ENCODE measurements at places on chromosomes 11 and 22.

DNA sequence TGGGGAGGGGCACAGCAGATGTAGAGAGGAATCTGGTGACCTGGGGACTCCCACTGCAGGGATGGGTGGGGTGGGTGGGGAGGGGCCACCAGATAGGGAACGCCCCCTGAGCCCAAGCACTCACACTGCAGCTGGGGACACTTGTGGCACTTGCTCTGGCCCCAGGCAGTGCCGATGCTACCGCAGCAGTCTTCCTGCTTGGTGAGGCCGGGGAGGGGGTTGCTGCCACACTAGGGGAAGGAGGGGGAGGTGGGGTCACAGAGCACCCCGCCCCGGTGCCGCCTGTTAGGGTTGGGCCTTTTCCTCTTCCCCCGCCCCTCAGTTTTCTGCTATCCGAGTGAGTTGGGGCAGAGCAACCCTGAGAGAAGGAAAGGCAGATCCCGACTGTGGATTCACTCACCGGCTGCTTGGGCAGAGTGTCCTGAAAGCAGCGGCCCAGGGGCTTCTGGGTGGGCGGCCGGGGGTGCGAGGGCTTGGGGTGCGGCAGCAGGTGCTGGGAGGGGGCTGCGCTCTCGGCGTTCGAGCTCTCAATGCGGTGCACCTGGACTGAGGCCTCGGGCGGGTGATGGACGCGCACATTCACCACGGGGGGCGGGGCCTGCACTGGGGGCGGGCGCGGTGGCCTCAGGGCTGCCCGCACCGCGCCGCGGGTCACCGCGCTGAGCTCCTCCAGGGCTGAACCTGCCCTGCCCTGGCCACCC is 4.7 kb downstream of the LTBP3 start:
- DNase-seq, result no peak

GRCh38 chr22:43099095-43099494 is 9.9 kb upstream of the TTLL1 start:
- no peak for DNase-seq

- no peak for DNase-seq
Measured at GRCh38 chr11:73186294-73186850, 31.7 kb upstream of the P2RY2 start.

GRCh38 chr22:33519974-33520903 is 400.0 kb downstream of the LARGE1 start:
- no peak for DNase-seq

DNA sequence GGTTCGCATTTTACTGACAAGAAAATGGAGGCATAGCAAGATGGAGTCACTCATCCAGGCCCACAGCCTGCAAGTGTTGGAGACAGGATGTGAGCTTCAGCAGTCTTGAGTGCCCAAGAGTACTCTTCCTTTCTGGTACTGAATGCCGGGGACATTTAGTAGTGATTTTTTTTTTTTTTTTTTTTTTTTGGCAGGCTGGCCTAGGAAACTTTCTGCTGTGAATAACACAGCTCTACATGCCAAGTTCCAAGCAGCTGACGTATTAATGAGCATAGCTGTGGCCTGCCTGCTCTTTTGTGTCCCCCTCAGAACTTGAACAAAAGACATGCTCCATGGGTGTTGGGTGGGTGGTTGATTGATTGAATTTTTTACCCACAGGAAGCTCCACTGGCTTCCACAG is 195.5 kb upstream of the CADM1 start:
- DNase-seq, result no peak

GRCh38 chr11:65745049-65745448 is 24.5 kb upstream of the RNASEH2C start:
- DNase-seq, result no peak

GRCh38 chr11:57249384-57250319 is 12.6 kb upstream of the APLNR start:
- peak; percentile 76 for DNase-seq

- no peak for DNase-seq
Measured at GRCh38 chr11:44568331-44568657, 2.8 kb downstream of the CD82 start.
